ENCODE measurements at places on chromosomes 5 and 9. TPM values are rescaled to one million over a fixed set of nuclear protein-coding genes. Genes with fewer than 3 reads are reported as not detected.

- DNase-seq: no peak
Observed at GRCh38 chr5:173968154-173968797, 20.7 kb upstream of the C5orf47 start.

- no peak for DNase-seq
Observed at GRCh38 chr9:18747595-18747994, 273.6 kb downstream of the ADAMTSL1 start.

ITGA2 gene
- total RNA-seq: 1.5 TPM

NR4A3 gene
- 169 TPM for total RNA-seq

DNA sequence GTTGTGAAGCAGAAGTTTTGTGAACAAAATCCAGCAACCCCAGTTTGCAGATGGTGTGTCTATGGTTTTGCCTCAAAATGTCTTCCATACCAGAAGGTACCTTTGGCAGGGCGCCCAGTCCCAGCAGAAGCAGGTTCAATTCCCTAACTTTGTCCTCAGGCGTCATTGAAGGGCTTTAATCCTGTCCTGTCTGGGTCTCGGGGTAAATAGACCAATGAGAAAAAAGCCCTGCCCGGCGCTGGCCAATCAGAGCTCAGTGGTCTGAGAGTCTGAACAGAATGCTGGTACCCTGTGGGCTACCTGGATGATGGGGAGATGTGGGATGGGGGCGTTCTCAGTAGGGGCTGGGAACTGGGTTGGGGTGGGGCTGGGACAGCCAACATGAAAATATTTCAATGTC lies 6.2 kb upstream of the ST6GALNAC4 start:
- DNase-seq: no peak

DIRAS2 gene
- not detected for total RNA-seq

DNA sequence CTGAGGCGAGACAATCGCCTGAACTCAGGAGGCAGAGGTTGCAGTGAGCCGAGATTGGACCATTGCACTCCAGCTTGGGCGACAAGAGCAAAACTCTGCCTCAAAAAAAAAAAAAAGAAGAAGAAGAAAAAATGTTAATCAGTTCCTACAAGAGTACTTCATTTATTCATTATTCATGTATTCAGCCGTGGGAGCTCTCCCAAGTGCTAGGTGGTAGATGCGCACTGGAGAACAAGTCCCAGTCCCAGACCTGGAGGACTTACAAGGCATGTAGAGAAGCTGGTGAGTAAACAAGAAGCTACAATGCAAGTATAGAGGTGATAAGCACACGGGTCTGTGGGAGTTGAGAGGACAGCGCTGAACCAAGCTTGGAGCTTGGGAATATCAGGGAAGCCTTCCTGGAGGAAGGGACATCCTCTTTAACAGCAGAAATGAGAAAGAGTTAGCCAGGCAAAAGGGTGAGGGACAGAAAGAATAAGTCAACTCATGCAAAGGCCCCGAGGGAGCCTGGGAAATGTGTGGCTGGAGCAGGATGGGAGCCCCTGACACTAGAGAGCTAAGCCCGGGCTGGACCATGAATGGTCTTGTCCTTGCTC lies 17.4 kb upstream of the AQP7 start:
- DNase-seq: no peak

All from activated T-helper 2 cell treated with anti-CD3 and anti-CD28 coated beads, Interferon-gamma antibody, Interleukin-2, Interleukin-4, amounts not matched to agents 10 μg/mL and 5 μg/mL and 100 μg/mL, durations not matched to agents 14 hours and 24 hours and 36 hours (primary cell).